ENCODE measurements at places on chromosomes 2 and 18.

GRCh38 chr2:40859617-40860016 is 407.7 kb upstream of the SLC8A1 start:
- DNase-seq: no peak

GRCh38 chr2:231308219-231308618 is 87.3 kb upstream of the B3GNT7 start:
- DNase-seq: no peak

DNA sequence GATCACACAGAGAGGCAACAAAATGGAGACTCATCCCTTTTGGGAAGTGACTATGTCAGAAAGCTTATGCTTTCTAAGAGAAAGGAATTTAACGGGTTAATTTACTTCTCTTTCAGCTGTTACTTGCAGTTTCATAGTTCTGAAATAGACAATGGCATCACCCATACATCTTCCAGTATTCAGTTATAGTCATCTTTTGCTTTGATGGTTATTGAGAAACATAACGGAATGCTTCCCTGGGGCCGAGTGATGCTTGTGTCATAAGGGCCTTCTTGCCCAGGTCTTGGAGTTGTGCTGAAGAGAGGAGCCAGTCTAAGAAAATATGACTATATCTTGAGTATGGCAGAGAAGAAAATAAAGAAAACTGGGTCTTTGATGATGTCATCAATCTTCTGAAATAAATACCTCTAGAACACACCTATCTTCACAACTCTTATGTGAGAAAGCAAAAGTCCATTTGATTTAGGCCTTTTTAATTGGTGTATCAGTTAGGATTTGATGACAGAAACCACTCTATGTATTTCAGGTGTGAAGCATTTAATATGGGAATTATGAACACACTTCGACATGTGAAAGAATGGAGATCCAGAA is 328.2 kb downstream of the LRRTM4 start:
- DNase-seq: no peak

DNA sequence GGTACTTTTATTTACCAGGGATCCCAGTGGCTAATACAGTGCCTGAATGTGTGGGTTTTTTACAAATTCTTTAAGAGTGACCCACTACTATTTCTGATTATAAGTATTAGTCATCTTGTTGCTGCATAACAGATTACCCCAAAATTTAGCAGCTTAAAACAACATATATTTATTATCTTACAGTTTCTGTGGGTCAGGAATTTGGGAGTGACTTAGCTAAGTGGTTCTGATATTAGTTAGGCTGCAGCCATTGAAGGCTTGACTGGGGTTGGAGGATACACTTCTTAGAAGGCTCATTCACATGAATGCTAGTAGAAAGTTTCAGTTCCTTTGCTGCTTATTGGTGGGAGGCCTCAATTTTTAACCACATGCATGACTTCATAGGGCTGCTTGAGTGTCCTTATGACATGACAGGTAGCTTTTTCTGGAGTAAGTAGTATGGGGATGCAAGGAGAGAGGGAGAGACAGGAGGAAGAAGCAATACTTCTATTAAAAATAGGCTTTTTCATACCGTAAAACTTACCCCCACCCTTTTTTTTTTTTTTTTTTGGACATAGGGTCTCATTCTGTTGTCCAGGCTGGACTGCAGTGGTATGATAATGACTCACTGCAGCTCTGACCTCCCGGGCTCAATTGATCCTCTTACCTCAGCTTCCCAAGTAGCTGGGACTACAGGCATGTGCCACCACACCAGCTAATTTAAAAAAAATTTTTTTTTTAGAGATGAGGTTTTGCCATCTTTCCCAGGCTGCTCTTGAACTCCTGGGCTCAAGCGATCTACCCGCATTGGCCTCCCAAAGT is 13.3 kb upstream of the POLE4 start:
- DNase-seq: no peak

DNA sequence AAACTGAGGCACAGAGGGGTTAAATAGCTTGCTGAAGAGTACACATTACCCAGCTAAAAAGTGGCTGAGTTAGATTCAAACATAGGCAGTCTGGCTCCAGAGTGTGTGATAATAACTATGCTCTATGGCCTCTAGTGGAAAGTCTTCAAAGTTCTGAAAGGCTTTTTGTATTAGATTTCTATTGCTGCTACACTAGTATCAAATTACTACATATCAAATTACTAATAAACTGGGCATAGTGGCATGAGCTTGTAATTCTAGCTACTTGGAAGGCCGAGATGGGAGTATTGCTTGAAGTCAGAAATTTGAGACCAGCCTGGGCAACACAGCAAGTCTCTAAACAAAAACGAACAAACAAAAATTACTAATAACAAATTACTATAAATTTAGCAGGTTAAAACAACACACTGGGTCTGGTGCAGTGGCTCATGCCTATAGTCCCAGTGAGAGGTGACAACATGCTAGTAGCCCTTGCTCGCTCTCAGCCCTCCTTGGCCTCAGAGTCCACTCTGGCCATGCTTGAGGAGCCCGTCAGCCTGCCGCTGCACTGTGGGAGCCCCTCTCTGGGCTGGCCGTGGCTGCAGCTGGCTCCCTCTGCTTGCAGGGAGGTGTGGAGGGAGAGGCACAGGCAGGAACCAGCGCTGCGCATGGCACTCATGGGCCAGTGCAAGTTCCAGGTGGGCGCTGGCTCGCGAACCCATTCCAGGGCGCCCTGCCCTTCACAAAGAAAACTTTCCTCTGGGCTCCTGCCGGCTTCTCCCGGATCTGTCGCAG is 38.2 kb upstream of the TWSG1 start:
- DNase-seq: no peak

- no peak for DNase-seq
Observed at GRCh38 chr18:24974431-24974830, 377.5 kb downstream of the ZNF521 start.

DNA sequence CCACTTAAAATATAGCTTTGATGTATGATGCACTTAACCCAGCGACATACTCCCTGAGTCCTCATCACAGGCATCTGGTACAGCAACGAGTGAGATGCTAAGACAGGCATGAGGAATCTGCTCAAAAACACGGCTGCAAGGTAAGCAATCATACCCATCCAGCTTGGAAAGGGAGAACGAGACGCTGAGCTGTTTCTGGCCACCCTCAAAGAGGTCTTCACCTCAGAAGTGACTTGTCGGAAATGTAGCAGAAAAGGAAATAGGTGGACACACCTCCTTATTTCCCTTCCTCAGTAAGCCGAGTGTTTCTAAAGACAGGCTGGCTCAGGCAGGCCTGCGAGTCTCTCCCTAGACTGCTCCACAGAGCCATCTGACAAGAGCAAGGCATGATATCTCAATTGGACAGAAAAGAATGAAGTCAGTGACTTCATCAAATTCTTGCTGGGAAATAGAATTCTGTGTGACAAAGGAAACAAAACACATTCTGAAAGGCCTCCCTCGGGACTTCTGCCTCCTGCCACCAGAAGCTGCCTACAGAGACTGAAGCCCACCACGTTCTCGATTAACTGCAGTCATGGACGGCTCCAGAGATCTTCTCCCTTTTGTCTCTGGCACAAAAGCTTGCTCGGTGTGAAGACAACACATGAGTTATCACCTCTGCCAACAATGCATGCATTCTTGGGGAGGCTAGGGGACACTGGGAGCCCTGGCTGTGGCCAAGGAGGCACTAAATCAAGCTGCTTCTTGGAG is 84.3 kb downstream of the UXS1 start:
- DNase-seq: no peak

DNA sequence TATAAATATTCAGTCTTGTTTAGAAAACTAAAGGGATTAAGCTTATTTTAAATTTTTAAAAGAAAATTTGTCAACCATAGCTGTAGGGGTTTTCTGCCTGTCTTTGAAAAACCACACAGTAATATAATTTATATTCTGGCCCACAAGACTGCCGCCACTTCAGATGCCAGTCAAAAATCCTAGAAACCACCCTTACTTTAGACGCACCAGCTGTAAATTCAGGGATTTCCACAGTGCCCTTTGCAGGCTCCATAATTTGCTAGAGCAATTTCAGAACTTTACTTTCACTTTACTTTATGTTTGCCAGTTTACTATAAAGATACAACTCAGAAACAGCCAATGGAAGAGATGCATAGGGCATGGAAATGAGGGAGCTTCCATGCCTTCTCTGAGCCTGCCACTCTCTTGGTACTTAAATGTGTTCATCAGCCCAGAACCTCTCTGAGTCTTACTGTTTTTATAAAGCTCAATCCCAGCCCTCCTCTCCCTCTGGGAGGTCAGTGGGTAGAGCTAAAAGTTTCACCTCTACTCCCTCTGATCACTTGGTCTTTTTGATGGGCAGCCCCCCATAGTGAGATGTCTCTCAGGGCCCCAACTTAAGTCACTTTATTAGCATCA is 63.3 kb downstream of the KYNU start:
- DNase-seq: no peak

DNA sequence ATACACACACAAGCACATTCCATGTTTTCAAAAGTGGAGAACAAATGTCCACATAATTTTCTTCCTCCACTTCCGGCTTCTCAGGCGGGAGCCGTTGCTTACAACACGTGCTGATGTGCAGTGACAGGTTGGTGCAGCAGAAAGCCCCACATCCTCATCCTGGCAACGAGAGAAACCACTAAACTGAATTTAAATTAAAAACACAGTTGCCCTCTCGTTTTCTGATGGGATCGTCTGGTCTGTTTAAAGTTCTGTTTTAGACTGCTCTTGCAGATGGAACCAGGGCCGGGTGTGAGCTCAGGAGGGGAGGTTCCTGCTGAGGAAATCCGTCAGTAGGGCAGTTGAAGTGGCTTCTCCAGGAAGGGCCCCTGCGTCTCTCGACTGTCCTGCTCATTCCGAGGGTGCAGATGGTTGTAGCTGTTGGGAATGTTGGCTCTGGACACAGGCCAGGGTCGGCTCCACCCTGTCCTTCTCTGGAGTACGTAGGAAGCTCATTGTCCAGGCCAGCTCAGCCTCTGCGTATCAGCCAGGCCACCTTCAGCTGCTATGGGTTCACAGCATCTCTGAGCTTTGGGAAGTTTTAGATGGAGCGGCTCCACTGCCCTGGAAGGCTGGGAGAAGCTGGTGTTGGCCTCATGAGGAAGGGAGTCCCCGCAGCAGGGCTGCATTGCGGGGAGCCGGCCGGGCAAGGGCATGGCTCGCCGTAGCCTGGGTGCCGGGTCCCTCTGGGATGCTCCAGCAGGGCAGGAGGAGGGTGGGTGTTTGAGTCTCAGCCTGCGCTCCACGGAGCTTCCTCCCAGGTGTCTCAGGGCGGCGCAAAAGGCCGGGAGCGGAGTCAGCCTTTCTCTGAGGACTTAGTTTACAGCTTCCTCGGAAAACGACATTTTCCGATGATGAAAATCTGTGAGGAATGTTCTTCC is 58.3 kb downstream of the NFATC1 start:
- DNase-seq: no peak

- no peak for DNase-seq
Observed at GRCh38 chr2:15660491-15661294, 69.0 kb downstream of the DDX1 start.

- no peak for DNase-seq
Observed at GRCh38 chr18:76453932-76454331, 41.1 kb downstream of the ZNF516 start.

DNA sequence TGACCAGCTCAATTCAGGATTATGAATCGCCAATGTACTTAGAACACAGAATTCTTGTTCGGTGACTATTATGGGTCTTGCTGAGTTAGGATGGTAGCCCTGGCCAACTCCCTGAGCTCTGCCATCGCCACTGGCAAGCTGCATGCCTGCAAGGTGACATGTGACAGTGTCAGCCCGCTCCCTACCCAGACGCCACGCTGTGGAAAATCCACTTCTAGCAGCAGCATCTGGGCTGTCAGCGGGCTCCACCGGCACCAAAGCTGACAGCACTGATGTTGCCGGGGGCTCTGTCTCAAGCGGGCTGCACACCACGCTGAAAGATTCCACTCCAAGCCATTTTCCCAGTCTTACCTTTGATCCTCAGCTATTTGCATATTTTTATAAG is 100.7 kb downstream of the MYT1L start:
- no peak for DNase-seq

DNA sequence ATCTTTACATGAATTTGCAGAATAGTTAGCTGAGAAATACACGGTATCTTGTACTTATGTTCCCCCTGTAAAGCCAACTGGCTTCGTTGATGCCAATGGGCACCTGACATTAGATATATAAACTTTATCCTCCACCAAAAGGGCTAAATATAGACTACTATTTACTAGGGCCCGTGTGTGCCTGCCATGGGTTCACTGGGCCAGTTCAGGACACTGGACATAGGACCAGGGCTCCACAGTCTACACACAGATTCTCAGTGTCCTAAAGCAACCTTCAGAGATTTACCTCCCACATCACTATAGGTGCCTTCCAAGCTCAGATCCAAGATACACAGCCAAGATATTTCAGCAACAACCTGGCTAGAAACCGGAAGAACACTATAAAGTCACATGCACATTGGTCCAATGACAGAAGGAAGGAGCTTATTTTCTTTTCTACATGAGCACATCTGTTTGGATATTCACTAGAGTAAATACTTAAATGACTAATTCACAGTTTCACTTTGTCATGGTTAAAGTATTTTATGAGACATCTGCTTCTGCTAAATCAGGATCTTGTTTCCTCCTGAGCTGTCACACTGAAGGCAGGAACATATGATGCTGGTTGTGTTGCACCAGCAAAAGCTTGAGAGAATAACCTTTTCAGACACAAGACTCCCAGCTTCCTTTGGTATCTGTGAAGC is 95.1 kb downstream of the MYO5B start:
- DNase-seq: no peak

- no peak for DNase-seq
Observed at GRCh38 chr18:71808616-71809015, 735.5 kb downstream of the CBLN2 start.

DNA sequence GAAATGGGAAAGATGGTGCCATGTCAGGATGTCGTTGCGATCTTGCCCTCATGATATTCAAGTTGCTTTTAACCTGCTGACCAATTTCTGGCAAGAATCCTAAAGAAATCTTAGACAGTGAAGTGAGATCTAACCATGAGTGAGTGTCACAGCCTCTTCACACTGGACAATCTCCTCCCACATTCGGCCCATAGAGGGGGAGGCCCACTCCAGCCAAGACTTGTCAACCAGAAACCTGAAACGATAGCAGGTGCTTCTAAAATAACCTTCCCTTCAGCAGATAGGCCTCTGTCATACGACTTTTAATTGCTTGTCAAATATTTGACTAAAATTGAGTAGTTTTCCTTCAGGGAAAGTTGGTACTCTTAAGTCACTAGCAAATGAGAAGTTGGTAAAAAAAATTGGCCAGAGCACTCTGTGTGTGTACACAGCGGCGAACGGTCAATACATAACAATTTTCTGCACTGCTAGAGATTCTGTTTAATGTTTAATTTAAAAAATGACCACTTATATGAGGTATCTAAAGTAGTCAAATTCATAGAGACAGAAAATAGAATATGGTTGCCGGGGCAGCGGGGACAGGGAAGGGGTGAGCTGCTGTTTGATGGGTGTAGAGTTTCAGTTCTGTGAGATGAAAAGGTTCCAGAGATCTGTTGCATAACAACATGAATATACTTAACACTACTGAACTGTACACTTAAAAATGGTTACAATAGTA is 110.2 kb downstream of the VAPA start:
- no peak for DNase-seq

Measured in activated T-cell treated with anti-CD3 and anti-CD28 coated beads, Interleukin-2, amount 50 U/mL, for 48 hours (primary cell).